ENCODE measurements at places on chromosomes 12 and 14.

- DNase-seq = no peak
These were observed 34.9 kb downstream of the PLEKHD1 start for GRCh38 chr14:69519204-69520100.

DNA sequence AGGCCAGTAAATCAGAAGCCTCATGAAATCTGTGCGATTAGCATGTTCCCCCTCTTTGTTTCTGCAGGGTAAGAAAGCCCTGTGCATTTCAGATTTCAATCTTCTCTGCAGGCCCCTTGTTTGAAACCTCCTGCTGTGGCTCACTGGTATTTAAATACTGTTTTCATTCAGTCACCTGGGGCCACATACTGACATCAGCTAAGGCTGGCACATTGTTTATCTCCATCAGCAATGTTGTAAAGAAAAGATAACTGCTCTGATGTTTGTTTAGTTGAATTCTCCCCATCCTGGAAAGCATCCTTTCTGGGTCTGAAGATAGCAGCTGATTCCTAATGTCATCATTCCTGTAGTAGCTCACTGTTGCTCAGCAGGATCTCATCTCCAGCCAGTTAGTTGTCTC is 554.9 kb downstream of the NRXN3 start:
- DNase-seq = no peak

DNA sequence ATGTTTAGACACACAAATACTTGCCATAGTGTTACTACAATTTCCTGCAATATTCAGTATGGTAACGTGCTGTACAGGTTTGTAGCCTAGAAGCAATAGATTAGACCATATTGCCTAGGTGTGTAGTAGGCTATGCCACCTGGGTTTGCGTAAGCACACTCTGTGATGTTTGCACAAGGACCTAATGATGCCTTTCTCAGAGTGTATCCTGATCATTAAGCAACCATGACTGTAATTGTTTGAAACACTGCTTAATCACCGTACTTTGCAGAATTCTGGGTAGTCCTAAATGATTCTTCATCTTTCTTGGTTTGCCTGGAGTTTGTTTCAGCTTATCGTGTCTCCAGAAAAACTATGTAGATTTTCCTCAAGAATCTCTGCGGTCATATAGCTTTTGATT is 11.2 kb upstream of the TCP11L2 start:
- DNase-seq = no peak

DNA sequence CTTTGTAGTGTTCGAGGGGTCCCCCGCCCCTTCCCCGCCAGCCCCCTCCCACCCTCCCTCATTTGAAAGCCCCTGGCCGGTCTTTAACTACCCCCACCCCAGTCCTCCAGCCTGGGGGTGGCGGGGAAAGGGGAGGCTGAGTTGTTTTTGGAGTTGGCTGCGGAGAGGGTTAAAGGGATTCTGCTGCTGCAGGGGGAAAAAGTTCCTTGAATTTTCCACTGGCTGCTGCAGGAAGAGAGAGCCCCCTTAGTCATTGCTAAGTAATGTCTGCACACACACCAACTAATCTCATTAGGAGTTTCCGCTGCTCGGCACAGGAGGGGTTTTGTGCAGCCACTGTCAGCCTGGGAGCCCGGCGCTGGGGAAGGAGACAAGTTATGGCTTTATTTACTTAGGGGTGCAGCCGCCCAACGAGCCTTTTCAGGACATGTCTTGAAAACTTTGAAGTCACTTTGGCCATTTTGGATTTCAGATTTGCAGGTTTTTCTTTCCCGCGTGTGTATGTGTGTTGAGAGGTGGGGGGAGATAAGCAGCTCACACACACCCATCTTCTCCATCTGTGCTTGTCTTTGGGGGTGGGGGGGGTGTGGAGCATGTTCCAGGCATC is 1.8 kb downstream of the ELK3 start:
- DNase-seq = no peak

DNA sequence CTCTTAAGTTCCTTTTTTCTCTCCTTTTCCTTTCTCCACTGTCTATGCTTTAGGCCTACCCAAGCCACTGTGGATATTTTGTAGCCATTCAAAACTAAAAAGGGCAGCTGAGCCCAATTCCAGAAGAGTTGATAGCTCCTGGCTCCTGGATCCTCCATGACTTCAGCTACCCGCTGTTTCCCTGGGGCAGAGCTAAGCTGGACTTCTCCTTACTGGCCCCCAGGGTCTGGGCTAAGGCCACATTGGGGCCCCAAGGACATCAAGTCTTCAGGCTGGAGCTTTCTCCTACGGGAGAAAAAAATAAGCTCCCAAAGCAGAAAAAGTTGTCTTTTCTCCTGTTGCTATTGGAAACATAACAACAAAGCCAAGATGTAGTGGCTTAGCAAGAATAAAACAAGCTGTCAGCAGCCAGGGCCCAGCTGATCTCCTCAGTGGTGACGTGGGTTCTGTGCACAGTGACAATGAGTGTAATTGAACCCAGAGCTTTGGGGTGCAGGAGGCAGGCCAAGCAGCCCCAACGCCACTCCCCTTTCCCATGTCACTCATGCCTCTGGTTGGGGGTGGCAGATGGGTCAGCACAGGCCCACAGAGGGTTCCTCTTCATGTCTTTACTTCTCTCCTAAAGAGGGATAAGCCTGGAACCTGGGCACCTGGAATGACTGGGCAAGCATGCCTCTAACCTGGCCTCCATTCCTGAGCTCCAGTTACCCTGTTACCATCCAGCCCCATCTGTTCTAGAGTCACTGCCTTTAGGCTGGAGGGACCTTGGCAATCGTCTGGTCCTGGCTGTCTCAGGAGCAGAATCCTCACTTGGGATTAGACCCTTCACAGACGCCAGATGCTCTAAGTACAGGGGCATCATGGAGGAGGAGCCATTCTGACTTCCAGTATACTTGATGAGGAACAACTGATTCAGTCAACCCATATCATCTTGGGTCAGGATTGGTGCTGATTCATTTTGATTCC is 171.2 kb downstream of the ZFP36L1 start:
- DNase-seq = no peak

- DNase-seq = no peak
These were observed 48.1 kb upstream of the LTBP2 start for GRCh38 chr14:74660167-74660566.

DNA sequence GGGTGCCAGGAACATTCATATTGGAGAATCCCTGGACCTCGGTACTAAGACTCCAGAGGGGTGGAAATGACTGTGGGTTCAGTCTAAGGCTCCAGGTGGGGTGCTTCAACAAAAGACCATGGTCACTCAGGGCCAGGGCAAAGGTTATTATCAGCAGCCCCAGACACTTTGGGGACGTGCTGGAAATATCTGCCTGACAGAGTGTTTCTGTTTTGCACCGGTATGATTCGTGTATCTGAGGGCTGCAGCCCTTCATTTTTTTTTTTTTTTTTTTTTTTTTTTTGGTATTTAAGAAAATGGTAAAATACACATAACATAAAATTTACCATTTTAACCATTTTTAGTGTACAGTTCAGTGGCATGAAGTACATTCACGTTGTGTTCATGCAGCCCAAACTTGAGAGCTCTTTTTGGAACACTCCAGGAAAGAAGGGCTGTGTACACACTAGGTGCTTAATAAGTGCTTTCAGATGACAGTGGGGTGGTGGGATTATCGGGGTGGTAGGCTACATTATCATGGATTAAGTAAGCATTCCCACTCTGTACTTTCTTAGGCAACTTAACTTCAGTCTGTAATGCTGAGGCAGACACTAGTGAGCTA is 120.3 kb downstream of the CHST11 start:
- DNase-seq = no peak

DNA sequence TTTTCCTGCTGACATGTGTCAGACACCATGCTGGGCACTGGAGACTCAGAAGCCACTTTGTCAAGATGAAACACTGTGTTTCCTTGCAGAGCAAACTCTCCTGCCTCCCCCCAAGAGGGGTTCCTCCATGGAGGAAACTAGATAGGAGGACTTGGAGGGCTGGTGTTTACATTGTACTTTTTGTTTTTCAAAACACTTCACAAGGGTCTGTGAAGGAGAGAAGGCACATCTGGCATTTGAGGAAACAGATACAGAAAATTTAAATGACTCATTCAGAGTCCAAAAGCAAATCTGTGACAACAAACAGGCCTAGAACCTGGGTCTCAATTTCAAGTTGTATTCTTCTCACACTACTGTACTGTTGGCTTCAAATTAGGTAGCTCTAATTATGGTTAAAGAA is 6.7 kb upstream of the CDKL1 start:
- no peak for DNase-seq

Measured in central memory CD8-positive, alpha-beta T cell (primary cell).